A549 treated with DMSO at 1 μM for 4 hours (cell line): ENCODE measurements at places on chromosomes 5 and 9. TPM values are rescaled to one million over a fixed set of nuclear protein-coding genes. Genes with fewer than 3 reads are reported as not detected.

The ZNF782 gene
- total RNA-seq: 1.1 to 2.6 TPM (median 1.7 TPM) in 5 replicates

The GFI1B gene
- 0.06 to 0.15 TPM (median 0.06 TPM) in 3 of 5 replicates, not detected in the others for total RNA-seq

The CCDC183 gene
- total RNA-seq: 0.10 to 0.34 TPM (median 0.26 TPM) in 5 replicates

The SPATA31A6 gene
- not detected in 5 replicates for total RNA-seq

The FIBCD1 gene
- total RNA-seq: 7.5 to 14.4 TPM (median 11.3 TPM) in 5 replicates

The KIF4B gene
- 0.03 to 0.05 TPM (median 0.04 TPM) in 3 of 5 replicates, not detected in the others for total RNA-seq

The FBXL7 gene
- 0.89 to 1.9 TPM (median 1.6 TPM) in 5 replicates for total RNA-seq

The DCTN3 gene
- 97.5 to 107 TPM (median 104 TPM) in 5 replicates for total RNA-seq
